ENCODE measurements at places on chromosomes 3 and 15.

- no peak for DNase-seq
These were observed 58.8 kb downstream of the AMOTL2 start for GRCh38 chr3:134315286-134316106.

GRCh38 chr3:52243791-52244628 lies 1.5 kb upstream of the PPM1M start:
- DNase-seq, result no peak

- DNase-seq, result no peak
These were observed 17.2 kb downstream of the CBLB start for GRCh38 chr3:105851582-105851981.

DNA sequence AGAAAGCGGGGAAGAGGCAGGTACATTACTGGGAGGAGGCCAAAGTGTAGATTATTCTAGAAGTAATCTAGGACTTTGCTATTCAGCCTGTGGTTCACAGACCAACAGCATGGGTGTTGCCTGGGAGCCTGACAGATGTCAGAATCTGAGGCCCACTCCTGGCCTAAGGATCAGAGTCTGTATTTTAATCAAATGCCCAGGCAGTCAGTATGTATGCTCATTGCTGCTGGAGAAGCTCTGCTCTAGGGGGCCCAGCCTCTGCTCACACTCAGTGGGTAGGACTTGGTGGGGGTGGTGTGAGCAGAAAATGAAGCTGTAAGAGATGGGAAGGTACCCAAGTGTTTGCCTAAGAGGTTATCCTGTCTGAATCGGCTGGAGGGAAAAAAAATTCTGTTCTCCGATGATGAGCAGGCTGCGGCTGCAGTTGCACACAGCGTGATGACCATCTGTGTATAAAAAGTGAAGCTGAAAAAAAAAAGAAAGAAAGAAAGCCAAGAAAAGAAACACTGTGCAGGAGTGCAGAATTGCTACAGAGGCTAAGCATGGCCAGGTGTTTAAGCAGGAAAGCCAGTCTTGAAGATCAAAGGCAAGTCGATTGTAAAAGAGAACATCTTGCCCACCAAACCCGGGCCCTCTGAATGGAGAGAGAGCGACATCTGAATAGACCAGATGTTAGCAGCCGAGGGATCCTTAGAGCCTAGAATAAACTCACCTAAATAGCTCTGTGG lies 65.2 kb downstream of the EIF4E3 start:
- DNase-seq, result no peak

GRCh38 chr3:81909796-81910195 lies 148.4 kb upstream of the GBE1 start:
- no peak for DNase-seq

- DNase-seq, result no peak
These were observed at the start of gene SPESP1 for GRCh38 chr15:68930268-68931022. Gene SPESP1, plus strand, starts transcription at chr15:68930525. Its CDS starts 129 bp downstream, at chr15:68930654.

DNA sequence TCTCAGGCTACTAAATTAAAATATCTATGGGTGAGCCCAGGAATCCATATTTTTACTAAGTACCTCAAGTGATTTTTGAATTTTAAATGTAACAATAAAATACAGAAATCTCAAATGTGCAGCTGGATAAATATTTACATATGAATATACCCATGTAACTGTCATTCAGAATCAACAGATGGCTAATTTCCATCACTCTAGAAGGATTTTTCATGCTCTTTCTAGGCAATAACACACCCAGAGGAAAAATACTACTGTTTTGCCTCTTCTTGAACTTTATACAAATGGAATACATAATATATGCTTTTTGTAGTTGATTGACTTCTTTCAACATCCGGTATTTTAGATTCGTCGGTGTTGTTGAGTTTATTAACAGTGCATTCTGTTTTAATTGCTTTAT lies 601.3 kb upstream of the NECTIN3 start:
- no peak for DNase-seq

DNA sequence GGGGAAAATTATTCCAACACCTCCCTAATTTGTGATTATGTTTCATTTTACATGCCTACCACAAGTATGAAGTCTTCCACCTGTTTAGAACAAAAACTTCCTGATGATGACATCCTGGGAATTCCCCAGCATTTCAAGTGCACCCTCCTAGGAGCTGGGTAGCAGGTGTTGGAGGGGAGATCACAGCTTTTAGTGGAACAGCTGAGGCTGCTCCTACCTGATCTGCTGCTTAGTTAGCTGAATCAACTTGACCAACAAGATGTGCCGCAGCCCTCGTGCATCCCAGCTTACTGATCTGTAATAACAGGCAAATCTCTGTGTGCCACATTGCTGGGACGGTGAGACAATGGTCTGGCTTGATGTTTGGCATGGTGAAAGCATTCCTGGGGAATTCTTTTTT lies 29.7 kb downstream of the TRAK1 start:
- no peak for DNase-seq

GRCh38 chr15:75059607-75060006 lies 36.2 kb downstream of the PPCDC start:
- no peak for DNase-seq

DNA sequence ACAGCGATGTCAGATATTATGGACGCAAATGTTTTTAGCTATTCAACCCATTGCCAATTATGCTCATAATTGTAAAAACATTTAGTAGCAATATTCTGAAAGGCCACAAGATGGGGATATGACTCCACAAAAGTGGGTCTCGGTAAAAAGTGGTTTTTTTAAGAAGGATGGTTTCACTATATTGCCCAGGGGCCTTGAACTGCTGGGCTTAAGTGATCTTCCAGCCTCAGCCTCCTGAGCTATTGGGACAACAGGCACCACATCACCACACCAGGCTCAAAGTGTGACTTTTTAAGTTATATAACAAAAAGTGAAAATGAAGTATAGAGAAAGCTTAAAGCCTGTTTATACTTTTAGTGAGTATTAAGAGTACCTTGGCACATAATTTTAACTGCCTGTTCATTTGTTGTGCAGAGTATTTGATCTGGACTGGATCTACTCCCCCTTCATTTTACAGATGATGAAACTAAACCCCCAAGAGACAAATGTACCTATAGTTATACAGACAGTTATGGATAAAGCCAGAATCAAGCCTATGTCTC lies 9.4 kb downstream of the NAA50 start:
- DNase-seq, result peak; percentile 28

GRCh38 chr3:133137042-133137996 lies 99.1 kb downstream of the TMEM108 start:
- DNase-seq, result no peak

DNA sequence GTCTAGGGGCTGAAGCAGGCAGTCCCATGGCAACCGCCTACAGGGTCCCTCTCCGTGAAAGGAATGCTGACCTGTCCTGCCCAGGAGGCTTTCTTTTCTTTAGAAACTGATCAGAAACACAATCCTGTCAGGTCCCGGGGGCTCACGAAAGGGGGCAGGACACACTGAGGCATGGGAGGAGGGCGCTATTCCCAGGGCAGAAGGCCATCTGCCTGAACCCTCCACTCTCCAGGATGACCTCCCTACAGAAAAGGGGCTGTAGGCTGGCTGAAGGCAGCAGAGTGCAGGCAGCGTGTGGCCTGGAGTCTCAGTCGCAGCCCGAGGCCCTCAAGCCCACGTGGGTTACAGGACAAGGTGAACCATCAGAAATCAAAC lies 18.4 kb upstream of the LRRK1 start:
- DNase-seq, result no peak

- DNase-seq, result no peak
These were observed 192.4 kb upstream of the IGF1R start for GRCh38 chr15:98455904-98456303.

DNA sequence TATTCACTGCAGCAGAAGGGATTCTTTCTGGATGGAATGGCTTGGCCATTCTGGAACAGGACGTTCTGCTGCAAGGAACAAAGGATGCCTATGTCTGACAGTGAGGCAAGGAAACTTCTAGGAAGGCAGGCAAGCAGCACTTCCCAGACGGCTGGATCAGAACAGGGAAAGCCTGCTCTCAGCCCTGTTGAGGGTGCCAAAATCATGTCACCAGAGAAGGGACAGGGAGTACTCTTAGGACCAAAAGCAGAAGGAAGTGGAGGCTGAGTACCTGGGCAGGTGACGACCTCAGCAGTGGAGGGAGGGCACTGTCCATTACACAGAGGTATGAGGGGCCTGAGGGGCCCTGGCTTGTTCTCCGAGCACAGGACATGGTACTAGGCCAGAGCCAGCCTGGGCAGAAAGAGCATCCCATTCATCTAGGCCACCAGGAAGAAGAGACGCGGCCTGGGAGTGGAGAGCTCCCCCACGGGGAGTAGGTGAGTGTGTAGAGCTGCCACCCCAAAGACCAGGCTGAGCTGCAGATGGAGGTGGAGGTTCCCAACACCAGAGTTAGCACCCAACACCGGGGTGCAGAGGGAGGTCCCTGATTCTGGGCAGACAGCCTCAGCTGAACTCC lies 9.6 kb downstream of the KLF15 start:
- DNase-seq, result no peak

DNA sequence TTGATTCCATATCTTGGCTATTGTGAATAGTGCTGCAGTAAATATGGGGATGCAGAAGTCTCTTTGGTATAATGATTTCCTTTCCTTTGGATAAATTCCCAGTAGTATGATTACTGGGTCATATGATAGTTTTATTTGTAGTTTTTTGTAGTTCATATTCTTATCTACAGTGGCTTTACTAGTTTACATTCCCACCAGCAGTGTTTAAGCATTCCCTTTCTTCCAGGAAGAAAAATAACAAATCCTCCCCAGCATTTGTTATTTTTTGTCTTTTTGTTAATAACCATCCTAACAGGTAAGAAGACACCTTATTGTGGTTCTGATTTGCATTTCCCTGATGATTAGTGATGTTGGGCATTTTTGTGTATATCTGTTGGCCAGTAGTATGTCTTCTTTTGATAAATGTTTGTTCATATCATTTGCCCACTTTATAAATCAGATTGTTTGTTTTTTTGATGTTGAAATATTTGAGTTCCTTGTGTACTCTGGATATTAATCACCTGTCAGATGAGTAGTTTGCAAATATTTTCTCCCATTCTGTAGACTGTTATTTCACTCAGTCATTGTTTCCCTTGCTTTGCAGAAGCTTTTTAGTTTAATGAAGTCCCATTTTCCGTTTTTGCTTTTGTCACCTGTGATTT lies 163.3 kb upstream of the THRB start:
- no peak for DNase-seq

- DNase-seq, result peak; percentile 10
These were observed 87.6 kb upstream of the SOX2 start for GRCh38 chr3:181623924-181624694.

GRCh38 chr15:25838191-25838870 lies 24.8 kb downstream of the ATP10A start:
- no peak for DNase-seq

GRCh38 chr3:58032186-58032585 lies 24.0 kb downstream of the FLNB start:
- no peak for DNase-seq

- no peak for DNase-seq
These were observed 30.7 kb downstream of the PLA1A start for GRCh38 chr3:119628390-119628789.

DNA sequence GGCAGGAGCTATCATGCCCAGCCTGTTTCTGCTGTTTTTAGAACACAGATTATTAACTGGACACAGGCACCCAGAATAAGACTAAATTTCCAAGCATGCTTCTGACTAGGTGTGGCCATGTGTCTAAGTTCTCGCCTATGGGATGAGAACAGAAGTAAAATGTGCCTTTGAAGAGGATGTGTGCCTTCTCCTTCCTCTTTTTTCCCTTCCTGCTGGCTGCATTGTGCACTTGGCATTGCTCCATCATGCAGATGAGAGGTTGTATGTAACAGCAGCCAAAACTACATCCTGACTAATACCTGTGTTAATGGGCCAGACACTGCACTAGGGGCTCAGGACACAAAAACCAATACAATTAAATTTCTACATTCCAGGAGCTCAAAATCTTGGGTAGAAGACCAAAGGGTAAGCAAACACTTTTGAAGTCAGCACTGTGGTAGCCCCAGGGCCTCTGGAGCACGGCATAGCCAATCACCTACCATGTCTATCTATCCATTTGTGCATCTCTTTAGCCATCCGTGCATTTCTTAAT lies 40.9 kb upstream of the RNU6-1 start:
- no peak for DNase-seq

- DNase-seq, result no peak
These were observed 108.6 kb upstream of the DLG1 start for GRCh38 chr3:197407053-197407452.

- no peak for DNase-seq
These were observed 17.9 kb downstream of the STT3B start for GRCh38 chr3:31550452-31551251.

DNA sequence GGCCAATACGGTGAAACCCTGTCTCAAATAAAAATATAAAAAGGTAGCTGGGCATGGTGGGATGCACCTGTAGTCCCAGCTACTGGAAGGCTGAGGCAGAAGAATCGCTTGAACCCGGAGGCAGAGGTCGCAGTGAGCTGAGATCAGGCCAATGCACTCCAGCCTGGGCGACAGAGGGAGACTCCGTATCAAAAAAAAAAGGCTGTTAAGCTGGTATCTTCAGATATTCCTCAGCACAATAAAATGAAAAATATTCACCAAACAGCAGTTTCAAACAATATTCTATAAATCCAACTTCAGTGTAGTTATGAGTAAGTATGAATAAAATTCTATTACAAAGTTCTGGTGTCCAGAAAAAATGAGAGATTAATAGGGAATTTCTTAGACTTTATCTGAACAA lies 14.2 kb downstream of the DENND4A start:
- DNase-seq, result no peak

- no peak for DNase-seq
These were observed 95.3 kb downstream of the SLC49A4 start for GRCh38 chr3:122890077-122890719.

DNA sequence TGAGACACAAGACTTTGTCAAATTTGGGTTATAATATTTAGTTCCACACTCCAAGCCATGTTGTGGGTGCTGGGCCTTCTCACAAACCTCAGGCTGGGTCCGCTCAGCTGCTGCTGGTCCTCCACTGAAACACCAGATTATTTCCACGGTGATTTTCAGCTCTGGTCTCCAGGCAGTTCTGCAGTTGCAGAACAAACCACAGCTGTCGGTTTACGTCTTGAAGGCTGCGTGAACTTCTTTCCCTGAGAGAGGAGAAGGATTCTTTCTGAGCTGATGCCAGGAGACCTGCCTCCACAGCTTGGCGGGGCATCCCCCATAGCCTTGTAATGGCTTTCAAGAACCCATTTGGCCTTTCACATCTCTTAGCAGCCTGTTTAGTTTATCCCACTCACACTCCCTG lies 16.2 kb downstream of the GALNT15 start:
- DNase-seq, result no peak

- no peak for DNase-seq
These were observed 49.6 kb upstream of the ROPN1 start for GRCh38 chr3:124041553-124041952.

- DNase-seq, result no peak
These were observed 1.8 kb upstream of the YEATS2 start for GRCh38 chr3:183695569-183696364.
